ENCODE measurements at places on chromosomes 11 and 22. TPM values are rescaled to one million over a fixed set of nuclear protein-coding genes. Genes with fewer than 3 reads are reported as not detected.

- H3K27ac ChIP-seq, result peak overlapping the region; percentile 76
- no peak for DNase-seq
- no peaks in the 10 kb centered on the region for H3K27me3 ChIP-seq
- H3K4me1 ChIP-seq, result peaks cover 62% of the 10 kb centered on the region
- peaks cover 12% of the 10 kb centered on the region for H3K36me3 ChIP-seq
- H3K4me3 ChIP-seq, result peak overlapping the region; percentile 28
Observed at GRCh38 chr11:126188332-126189108, 22.9 kb downstream of the RPUSD4 start.

DNA sequence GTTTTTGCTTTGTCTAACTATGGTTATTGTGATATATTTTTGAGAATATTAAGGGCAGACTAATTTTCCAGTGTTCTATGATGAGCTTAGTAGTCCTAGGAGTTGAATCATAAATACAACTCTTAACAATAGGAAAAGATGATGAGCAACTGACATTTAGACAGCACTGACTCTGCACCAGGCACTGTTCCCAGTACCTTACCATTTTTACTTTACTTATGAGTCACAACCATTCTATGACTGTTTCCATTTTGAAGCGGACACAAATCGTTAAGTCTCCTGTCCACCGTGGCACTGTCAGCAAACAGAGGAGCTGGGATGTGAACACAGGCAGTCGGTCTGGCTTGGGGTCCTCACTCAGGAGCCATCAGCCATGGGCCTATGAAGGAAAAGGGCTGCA is 3.4 kb upstream of the SCGB2A2 start:
- H3K27me3 ChIP-seq, result peaks cover 43% of the 10 kb centered on the region
- H3K27ac ChIP-seq, result no peak overlapping the region
- H3K4me1 ChIP-seq, result no peaks in the 10 kb centered on the region
- no peak for DNase-seq
- H3K36me3 ChIP-seq, result no peaks in the 10 kb centered on the region
- no peak overlapping the region for H3K4me3 ChIP-seq

- peak overlapping the region; percentile 58 for H3K27ac ChIP-seq
- H3K4me3 ChIP-seq, result peak overlapping the region; percentile 20
- DNase-seq, result peak; percentile 68
- H3K4me1 ChIP-seq, result peaks cover 17% of the 10 kb centered on the region
- peaks cover 4% of the 10 kb centered on the region for H3K36me3 ChIP-seq
Observed at GRCh38 chr11:45926001-45926401, 3.5 kb downstream of the LARGE2 start.

DNA sequence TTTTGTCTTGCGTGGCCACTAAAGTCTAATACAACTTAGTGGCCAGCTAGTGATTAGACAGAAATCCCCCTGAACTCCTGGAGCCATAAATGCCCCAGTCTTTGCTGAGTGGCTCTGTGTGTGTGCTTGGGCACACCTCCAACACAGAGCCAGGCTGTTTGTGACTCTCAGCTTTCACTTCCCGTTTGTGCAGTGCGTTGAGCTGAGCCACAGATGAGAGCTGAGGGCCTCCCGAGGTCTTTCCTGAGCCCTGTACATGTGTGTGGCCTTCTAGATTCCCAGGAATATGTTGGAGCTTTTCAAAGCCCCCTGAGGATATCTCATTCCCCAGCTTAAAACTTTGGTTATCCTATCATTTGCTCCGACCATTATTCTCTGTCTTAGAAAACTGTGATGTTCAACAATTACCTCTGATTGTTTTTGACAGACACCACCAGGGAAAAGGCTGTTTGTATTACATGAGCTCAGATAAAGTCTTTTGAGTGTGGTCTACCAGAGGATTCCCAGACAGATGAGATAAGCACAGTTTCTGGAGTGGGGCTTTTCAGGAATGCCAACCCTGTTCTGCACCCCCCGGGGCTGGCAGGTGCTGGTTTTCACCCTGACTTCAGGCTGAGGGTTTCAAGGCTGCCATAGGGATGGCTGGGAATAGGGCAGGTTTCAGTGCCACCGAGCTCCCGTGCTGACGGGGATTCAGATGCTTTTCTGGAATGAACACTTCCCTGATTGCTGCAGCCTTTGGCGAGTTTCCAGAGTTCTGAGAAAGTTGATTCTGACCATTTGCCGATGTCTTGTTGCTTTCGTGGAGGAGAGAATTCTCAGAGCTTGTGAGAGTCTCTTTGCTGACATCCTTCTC is 23.8 kb downstream of the IGHMBP2 start:
- no peaks in the 10 kb centered on the region for H3K27me3 ChIP-seq
- no peaks in the 10 kb centered on the region for H3K4me1 ChIP-seq
- H3K4me3 ChIP-seq, result no peak overlapping the region
- no peak overlapping the region for H3K27ac ChIP-seq

GRCh38 chr22:26489447-26490036 is 5.9 kb downstream of the SRRD start:
- H3K4me1 ChIP-seq, result peaks cover 9% of the 10 kb centered on the region
- DNase-seq, result no peak
- H3K4me3 ChIP-seq, result no peak overlapping the region

FBLN1 gene
- 271 TPM for total RNA-seq

DNA sequence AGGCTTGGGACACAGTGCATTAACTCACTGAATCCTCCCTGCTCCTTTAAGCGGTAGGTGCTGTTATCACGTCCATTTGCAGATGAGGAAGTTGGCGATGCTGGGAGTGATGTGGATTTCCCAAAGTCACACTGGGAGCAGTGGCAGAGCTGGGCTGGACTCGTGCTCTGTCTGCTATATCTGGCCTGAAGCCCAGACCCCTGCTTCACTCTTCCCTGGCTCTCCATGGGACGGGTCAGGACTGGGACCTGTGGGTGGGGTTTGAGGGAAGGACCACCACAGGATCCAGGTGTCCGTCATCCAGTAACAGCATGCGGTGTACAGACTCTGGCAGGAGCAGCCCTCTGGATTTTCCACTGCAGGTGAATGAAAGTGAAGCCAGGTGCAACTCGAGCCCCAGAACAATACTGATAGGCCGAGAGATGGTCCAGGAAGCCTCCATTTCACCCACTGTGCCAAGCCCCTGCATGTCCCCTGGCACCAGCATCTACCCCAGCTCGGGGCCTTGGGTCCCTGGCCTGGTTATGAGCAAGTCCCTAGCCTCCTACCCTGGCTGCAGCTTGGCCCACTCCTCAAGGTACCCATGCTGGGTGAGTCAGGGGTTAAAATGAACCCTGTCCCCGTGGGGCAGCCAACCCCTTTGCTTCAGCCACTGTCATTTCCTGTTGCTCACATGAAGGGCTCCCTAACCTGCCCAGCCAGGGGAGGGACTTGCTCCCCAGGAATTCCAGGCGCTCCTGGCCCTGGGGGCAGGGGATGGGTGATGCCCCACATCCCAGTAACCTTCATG is 4.2 kb downstream of the USP2 start:
- peaks cover 7% of the 10 kb centered on the region for H3K27me3 ChIP-seq
- H3K27ac ChIP-seq, result no peak overlapping the region
- H3K4me1 ChIP-seq, result peaks cover 27% of the 10 kb centered on the region
- no peaks in the 10 kb centered on the region for H3K36me3 ChIP-seq
- DNase-seq, result peak; percentile 50

SF3B2 gene
- 192 TPM for total RNA-seq

GRCh38 chr11:45045683-45046471 is 95.2 kb upstream of the TP53I11 start:
- H3K36me3 ChIP-seq, result no peaks in the 10 kb centered on the region
- peaks cover 20% of the 10 kb centered on the region for H3K27me3 ChIP-seq
- peaks cover 29% of the 10 kb centered on the region for H3K4me1 ChIP-seq
- DNase-seq, result no peak
- no peak overlapping the region for H3K4me3 ChIP-seq

DNA sequence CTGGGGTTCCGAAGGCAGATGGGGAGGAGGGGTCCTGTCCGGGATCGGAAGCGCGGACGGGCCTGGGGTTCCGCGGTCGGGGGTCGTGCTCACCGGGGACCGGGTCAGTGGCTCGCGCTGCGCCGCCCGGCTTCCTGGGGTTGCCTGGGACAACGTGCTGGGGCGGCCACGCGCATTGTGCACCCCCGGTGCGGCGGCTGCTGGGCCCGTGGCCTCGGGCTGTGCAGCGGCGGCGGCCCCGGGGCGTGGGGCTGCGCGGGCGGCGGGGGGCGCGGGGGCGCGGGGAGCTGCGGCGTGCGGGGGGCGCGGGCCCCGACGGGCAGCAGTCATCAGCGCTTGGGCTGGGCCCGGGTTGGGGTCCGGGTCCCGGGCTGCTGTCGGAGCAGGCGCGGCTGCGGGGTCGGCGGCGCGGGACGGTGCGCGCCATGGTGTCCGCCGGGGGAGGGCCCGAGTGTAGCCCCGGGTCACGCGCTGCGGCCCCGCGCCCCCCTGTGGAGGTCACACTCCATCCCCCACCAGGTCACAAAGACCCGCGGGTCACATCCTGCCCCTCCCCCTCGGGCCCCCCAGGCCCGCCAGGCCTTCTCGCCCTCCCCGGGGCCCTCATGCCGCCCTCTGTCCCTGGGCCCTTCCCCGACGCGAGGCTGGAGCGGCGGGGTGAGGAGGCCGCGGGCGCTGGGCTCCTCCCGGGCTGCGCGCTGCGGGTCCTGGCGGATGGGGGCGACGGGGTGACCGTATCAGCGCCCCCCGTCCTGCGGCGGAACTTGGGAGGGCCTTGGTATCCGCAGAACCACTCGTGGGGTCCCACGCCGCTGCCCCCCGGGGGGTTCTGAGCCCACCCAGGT is at the start of gene TTLL8:
TTLL8 (minus strand) TSS at position 238 of the 845 bp plus-strand sequence.
- H3K4me3 ChIP-seq, result peak within 1 kb of the TSS; percentile 78
- H3K27ac ChIP-seq, result no peak within 1 kb of the TSS
- H3K36me3 ChIP-seq, result no peaks in the 10 kb centered on the region
- H3K27me3 ChIP-seq, result peaks cover 24% of the 10 kb centered on the region

DNA sequence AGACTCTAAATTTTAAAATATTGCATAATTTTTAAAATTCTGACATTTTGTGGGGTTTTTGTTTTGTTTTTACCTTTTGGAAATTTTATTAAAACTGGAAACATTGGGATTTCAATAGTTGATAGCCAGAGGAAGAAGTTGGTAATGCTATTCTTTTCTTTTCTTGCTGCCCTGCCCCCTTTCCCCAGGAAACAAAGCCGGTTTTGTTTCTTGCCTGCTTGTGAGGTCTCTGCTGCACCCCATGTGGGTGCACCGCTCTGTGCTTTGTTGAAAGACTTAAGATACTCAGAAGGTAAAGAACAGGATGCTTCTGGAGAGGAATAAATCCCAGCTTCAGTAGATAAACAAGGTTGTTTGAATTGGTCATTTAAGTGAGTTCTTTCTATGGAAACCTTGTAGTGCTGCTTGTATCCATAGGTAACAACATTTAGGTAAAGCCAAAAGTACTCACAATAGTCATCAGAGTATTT is 87.5 kb downstream of the YAP1 start:
- H3K4me1 ChIP-seq, result peaks cover 32% of the 10 kb centered on the region
- H3K27me3 ChIP-seq, result no peaks in the 10 kb centered on the region
- peaks cover 49% of the 10 kb centered on the region for H3K36me3 ChIP-seq
- peak overlapping the region; percentile 85 for H3K27ac ChIP-seq
- no peak for DNase-seq

GRCh38 chr11:123678246-123678645 is 23.8 kb upstream of the SCN3B start:
- peaks cover 12% of the 10 kb centered on the region for H3K27me3 ChIP-seq
- no peaks in the 10 kb centered on the region for H3K36me3 ChIP-seq
- H3K27ac ChIP-seq, result no peak overlapping the region
- no peak overlapping the region for H3K4me3 ChIP-seq
- H3K4me1 ChIP-seq, result peaks cover under 1% of the 10 kb centered on the region

DNA sequence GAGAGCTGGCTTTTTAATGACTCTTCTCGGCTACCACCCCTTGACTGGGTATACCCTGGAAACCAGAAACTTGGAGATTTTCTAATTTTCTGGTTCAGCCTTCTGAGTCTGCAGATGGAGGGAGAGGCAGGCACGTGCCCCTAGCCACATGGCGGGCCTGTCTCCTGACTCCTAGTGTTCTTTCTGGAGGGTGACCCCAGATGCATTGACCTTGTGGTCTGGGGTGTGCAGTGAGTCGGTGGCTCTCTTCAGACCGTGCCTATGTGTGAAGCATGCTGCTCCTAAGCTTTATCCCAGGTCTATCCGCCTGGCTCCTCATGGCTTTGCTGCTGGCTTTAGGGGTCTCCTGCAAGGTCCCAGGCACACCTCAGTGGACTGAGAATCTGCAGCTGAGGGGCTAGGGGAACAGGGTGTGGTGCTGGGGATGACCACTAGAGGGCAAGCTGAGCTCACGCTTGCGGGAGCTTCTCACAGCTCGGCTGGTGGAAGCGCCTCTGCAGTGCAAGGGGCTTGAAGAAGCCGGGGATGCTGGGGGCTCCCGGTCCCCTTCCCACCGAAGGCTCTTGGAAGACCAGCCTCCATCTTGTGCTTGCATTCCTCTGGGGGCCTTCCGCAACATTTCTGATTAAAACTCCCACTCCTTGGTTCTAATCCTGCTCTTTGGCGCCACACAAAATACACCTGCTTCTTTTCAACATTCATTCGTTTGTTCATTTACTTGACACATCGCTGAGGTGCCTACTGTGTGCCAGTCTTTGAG is 51.8 kb downstream of the OTOG start:
- H3K4me3 ChIP-seq, result no peak overlapping the region
- no peaks in the 10 kb centered on the region for H3K36me3 ChIP-seq
- peaks cover 5% of the 10 kb centered on the region for H3K4me1 ChIP-seq
- H3K27ac ChIP-seq, result no peak overlapping the region
- DNase-seq, result peak; percentile 82
- H3K27me3 ChIP-seq, result peaks cover 27% of the 10 kb centered on the region

MRGPRX3 gene
- not detected for total RNA-seq

DNA sequence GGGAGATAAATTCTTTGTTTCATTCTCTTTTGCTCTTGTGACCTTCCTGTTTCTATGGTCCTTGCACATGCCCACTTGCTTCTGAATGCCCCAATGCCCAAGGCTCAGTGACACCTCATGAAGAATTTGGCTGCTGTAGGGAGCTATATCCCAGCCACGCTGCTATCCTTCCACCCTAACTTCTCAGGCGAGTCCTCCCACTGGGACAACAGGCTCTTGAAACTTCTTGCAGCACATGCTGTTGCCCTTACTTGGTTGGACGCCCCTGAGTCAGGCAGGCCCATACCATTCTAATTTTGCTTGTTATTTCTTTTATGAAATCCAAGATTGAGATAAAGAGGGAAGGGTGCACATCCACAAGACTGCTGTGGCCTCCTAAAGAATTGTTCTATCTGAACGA is 57.6 kb upstream of the BLID start:
- peaks cover 8% of the 10 kb centered on the region for H3K36me3 ChIP-seq
- H3K4me3 ChIP-seq, result no peak overlapping the region
- no peak overlapping the region for H3K27ac ChIP-seq
- no peak for DNase-seq
- H3K4me1 ChIP-seq, result peaks cover 4% of the 10 kb centered on the region

GRCh38 chr22:37053310-37054055 is 1.9 kb downstream of the KCTD17 start:
- peak; percentile 58 for DNase-seq
- H3K27ac ChIP-seq, result no peak overlapping the region
- H3K36me3 ChIP-seq, result no peaks in the 10 kb centered on the region
- no peaks in the 10 kb centered on the region for H3K27me3 ChIP-seq
- H3K4me3 ChIP-seq, result peak overlapping the region; percentile 87

- peak overlapping the region; percentile 39 for H3K4me3 ChIP-seq
- H3K27me3 ChIP-seq, result peaks cover 35% of the 10 kb centered on the region
- DNase-seq, result no peak
- H3K4me1 ChIP-seq, result peaks cover 32% of the 10 kb centered on the region
Observed at GRCh38 chr11:125262830-125263218, 98.3 kb downstream of the PKNOX2 start.

UBQLN3 gene
- total RNA-seq, result not detected

GRCh38 chr11:34150494-34151151 is 45.2 kb downstream of the NAT10 start:
- no peaks in the 10 kb centered on the region for H3K27me3 ChIP-seq
- H3K27ac ChIP-seq, result peak overlapping the region; percentile 31
- no peak for DNase-seq
- peaks cover 25% of the 10 kb centered on the region for H3K36me3 ChIP-seq
- peaks cover 25% of the 10 kb centered on the region for H3K4me1 ChIP-seq
- no peak overlapping the region for H3K4me3 ChIP-seq

HEPN1 gene
- not detected for total RNA-seq
